PC-3 (cell line): ENCODE measurements at places on chromosomes 3 and 15.
A peak's percentile ranks its signal among the peaks of the same experiment; 100 is the strongest.

DNA sequence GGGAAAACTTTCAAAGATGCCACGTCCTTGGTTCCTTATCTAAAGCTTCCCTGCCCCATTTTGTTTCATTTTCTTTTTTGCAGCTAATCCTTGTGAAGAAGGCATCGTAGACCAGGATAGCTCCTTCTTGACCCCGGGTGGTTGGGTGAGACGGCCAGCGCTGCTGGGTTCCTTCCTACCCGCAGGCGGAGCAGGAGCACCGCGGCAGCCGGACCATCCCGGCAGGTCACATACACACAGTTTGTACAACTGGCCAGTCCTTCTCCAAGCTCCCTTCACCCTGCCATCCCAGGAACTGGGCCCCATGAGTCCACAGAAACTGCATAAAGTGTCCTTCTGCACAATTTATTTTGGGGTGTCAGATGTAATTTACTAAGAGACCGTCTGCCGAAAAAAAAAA is 83.9 kb downstream of the MEGF11 start:
- no peak for DNase-seq

DNA sequence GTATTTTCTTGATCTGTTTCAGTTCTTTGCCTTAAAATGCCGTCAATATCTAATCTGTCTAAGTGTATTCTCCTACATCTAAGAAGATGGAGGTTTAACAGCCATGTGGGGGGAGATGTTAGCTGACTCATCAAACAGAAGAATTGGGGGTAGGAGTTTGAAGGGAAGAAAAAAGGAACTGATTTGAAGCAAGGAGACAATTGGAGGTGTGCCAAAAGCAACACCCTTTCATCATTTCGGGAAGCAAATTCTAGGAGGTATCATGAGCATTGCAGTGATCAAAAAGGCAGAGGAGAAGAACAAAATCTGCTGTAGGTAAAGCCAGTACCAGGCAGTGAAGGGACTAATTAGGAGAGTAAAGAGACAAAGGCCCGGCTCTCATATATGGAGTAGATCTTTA is 337.3 kb upstream of the TBC1D5 start:
- DNase-seq: no peak

DNA sequence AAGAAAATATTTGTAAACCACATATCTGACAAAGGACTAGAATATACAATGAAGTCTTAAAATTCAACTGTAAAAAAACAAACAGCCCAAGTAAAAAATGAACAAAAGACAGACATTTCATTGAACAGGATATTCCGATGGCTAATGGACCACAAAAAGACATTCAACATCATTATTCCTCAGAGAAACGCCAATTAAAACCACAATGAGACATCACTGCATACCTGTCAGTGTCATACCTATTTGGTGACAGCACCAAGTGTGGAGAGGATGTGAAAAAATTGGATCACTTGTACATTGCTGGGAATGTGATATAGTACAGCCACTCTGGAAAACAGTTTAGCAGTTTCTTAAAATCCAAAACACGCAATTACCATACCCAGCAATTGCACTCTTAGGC is 29.9 kb upstream of the TJP1 start:
- peak; percentile 78 for DNase-seq

GRCh38 chr15:44427756-44428724 is 611 bp downstream of the CTDSPL2 start:
- peak; percentile 56 for DNase-seq

GRCh38 chr3:11287404-11287803 is 15.2 kb downstream of the ATG7 start:
- no peak for DNase-seq
